Cardiac atrium fibroblast (primary cell): ENCODE measurements at places on chromosomes 11 and 22. TPM values are rescaled to one million over a fixed set of nuclear protein-coding genes. Genes with fewer than 3 reads are reported as not detected.

The APOA4 gene
- total RNA-seq: not detected in 2 replicates

The PAX6 gene
- not detected in 2 replicates for total RNA-seq

The SAA1 gene
- total RNA-seq: 31.8 TPM in 1 of 2 replicates, not detected in the other

The OR51I1 gene
- total RNA-seq: not detected in 2 replicates
